ENCODE measurements at places on chromosomes 5 and 9.

- no peak for DNase-seq
Observed at GRCh38 chr9:135641745-135642144, 2.4 kb upstream of the GLT6D1 start.

DNA sequence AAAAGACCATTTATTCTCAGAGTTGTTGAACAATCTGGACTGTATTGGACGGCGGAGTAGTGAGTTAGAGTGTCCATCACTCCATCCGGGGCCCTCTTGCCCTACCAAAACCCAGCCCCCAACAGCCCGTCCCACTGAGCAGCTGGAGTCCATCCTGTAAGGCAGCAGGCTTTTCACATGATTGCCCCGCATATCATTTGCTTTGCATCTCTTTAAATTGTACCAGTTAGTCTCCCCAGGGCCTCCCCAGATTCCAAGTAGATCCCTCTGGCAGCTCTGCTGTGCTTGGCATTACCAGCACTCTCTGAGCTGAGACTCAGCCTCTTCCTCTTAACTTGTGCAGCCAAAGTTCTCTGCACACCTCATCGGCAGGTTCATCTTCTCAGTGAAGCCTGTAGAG, 48.6 kb upstream of the ADCY2 start:
- no peak for DNase-seq

DNA sequence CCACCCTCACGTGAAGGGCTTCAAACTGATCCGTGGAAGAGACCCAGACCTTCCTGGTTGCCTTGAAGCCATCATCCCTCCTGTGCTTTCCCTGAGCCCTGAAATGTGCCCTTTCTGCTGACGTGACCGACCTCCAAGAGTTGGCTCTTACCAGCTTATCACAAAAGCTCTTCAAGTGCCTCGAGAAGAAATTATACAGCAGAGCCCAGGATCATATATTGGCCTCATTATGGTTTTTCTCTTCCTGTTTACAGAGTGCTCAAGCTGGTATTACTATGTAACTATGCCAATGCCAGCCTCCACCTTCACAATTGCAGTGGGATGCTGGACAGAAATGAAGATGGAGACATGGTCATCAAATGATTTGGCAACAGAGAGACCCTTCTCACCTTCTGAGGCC, 66.0 kb downstream of the AOPEP start:
- DNase-seq, result no peak

- DNase-seq, result no peak
Observed at GRCh38 chr5:8865266-8865665, 680.6 kb downstream of the SEMA5A start.

DNA sequence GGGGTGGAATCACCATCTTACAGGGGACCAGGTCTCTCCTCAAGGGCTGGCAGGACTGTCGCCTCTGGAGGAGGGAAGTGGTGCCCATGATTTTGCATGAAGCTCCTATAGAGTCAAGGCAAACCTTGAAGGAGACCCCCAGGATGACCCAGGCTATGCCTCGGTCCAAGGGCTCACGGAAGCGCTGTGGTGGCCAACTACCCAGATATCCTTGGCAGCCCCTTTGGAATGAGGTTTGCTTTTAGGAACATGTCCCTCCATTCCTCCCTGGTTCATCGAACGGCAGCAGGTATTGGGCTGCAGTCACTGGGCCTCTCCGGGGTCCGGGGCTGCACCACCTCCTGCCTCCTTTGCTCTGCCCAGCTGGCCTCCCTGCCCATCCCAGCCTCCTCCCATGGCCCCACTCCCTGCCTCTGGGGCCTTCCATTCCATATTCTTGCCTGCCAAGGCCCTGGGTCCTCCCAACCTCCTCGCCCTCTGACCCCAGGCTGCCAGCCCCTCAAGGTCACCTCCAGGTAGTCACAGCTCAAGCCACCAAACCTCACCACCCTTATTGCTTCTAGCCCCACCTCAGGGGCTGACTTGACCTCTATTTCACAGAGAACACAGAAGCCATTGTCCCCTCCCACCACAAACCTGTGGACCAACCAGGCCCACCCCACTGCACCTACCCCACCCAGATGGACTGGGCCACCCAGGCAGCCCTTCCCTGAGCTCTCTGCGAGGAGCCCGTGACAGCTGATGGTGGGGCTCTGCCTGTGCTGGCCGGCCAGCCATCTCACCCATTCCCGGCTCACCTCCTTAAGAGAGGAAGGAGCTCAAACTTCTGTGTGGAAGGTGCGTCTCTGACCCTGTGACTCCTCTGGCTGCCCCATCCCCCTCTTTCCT, 3.6 kb upstream of the IL3 start:
- DNase-seq, result no peak

- no peak for DNase-seq
Observed at GRCh38 chr5:161857358-161857757, 9.4 kb downstream of the GABRA1 start.

DNA sequence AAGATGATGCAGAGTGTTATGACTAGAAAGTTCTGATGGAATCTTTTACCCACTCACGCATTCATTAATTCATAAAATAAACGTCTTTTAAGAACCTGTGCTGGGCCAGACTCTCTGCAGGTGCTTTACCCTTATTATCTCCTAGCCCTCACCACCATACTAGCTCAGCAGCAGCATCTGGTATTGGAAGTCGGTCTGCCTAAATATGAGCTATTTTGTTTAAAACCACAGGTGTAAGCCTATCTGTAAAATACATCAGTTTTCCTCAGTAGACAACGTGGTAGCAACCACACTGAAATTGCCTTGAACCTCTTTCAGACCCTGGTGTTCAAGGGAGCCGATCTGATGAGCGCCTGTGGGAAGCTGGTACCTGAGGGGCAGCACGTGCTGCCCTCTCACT, 69.4 kb downstream of the PPIC start:
- DNase-seq, result no peak

DNA sequence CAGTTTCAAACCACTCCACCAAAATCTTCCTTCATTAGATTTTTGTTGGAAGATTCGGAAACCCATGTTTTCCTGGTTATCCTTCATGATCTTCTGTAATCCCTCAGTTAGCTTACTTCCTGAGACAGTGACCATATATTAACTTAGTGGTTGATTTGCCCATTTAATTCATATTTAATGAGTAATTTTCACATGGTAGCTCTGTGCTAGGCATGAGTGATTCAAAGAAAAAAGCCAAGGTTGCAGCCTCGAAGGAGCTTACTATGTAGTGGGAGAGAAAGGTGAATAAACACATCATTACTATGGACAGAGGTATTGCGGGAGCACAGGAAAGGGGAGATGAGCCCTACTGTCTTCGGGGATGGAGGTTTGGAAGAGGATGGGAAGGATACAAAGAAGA, 158.5 kb downstream of the TLE1 start:
- DNase-seq, result no peak

- DNase-seq, result no peak
Observed at GRCh38 chr9:33229359-33230114, 10.4 kb upstream of the SPINK4 start.

DNA sequence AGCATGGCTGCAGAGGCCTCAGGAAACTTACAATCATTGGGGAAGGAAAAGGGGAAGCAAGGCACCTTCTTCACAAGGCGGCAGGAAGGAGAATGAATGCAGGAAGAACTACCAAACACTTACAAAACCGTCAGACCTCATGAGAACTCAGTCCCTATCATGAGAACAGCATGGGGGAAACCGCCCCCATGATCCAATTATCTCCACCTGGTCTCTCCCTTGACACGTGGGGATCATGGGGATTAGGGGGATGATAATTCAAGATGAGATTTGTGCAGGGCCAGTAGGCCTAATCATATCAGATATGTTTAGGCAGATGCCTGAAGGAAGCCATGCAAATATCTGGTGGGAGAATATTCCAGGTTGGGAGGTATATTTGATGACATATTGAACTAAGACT, 1176.4 kb upstream of the CDH18 start:
- DNase-seq, result no peak

GRCh38 chr9:121757281-121757585, 105.8 kb downstream of the DAB2IP start:
- no peak for DNase-seq

DNA sequence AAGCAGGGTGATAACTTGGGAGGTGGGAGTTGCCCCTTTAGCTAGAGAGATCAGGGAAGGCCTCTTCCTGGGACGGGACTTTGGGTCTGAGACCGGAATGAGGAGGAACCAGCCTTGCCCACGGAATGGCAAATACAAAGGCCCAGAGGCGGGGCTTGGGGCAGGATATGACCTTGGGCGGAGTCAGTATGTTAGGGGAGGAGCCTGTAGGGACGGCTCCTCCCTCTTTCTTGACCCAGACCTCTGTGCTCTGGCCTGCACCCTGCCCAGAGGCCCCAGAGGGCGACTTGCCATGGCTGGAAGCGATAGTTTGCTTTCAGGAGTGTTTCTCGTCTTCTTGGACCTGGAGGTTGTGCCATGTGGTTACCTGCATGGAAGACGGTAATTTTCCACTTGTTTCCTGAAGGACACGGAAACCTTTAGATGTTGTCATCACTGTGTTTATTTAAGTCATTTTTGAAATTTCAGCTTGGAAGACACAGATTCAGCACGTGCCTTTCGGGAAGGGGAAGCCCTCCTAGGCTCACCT, 85.6 kb downstream of the DAB2IP start:
- no peak for DNase-seq

GRCh38 chr9:83754383-83754977, 46.7 kb upstream of the UBQLN1 start:
- no peak for DNase-seq

GRCh38 chr5:141960449-141961323, 2.7 kb upstream of the PCDH12 start:
- DNase-seq, result peak; percentile 54

- no peak for DNase-seq
Observed at GRCh38 chr5:72065751-72066255, 41.5 kb upstream of the MAP1B start.

DNA sequence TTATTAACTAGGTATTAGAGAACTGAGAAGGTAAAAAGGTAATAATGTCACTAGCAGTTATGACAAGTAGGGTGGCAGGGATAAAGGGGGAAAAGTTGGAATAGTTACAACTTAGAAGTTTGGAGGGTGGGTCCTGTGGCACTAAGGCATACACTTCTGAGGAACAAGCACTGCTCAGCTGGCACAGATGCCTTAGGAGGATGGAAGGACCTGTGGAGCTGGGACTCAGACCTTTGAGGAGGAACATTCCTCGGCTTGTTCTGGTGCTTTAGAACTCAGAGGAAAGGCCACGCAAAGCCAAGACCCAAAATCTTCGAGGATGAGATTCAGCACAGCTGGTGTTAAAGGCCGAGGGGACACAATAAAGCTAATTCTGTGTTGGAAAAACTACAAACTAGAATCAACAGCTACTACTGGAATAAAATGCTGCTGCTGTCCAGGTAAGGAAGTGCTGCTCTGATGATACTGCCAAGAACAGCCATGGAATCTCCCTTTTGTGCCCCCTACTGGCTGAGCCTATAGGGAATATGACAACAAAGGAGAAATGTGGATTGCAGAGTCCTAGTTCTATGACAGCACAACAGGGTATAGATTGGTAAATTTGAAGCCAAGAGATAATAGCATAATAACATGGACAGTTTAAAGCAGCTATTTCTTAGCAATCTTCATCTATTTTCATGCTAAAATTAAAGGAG, 126.7 kb downstream of the SLC25A46 start:
- no peak for DNase-seq

GRCh38 chr9:110672873-110673510, 4.4 kb downstream of the MUSK start:
- no peak for DNase-seq

DNA sequence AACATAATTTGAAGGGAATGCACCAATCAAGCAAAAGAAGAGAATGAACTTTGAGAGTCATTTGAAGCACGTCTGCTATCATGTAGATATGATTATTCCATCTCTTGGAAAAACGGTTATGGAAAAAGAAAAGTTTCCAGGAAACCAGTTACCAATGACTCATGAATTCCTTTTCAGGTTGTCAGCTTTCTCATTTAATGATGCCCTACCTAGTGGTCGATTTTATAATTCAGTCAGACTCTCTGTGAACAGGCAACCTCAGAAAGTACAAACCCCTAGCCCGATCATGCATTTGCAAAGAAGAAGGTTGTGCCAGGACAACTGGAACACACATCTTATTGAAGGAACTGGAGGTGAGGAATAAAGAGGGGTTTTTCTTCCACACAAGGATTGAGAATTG, 355.1 kb upstream of the GRIA1 start:
- DNase-seq, result no peak

DNA sequence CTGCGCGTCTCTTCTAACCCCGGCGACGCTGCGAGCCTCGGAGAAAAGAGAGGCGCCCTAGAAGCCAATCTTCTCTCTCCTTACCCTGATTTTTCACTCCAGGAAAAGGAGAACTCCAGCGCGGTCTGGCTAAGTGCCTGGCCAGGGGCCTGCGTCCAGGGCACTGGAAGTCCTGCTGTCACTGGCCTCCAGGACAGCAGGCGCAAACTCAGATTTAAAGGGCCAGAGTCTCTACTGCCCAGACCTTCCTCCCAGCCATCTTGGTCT, 553 bp upstream of the FOXB2 start:
- DNase-seq, result no peak

GRCh38 chr9:135811801-135812200, 95.5 kb downstream of the CAMSAP1 start:
- no peak for DNase-seq

DNA sequence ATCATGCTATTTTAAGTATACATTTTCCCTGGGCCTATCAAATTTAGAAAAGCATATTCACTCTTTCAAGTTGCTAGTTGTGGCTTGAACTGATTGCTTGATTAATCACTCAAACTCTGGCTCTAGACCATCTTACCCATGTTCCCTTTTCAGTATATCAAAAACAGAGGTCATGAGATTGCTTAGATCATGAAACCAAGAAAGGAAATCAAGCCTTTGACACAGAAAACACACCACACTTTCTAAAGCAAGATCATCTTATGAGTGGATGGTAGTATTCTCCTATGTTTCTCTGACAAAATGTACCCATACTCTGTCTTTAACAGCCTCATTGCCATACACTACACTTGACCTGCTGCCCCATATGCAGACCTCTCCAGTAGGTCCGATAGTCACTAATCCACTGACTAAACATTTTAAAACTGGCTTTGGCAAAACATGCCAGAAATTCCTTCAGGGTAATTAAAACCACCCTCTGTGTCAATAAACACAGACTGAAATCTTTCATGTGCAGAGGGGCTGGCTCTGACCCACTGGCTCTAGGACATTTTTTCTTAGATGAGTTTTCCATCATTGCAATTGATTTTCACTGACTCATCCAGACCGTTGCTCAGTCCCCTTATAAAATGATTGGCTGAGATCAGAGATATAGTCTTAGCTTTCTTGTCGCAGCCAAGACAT, 18.2 kb downstream of the PPP2R2B start:
- no peak for DNase-seq

GRCh38 chr9:130834371-130835336, at the start of gene ABL1:
Gene ABL1, plus strand, starts transcription at chr9:130835254. Its CDS starts 193 bp downstream, at chr9:130835447.
- peak; percentile 56 for DNase-seq

GRCh38 chr5:40616781-40617180, 62.9 kb upstream of the PTGER4 start:
- no peak for DNase-seq

- no peak for DNase-seq
Observed at GRCh38 chr5:180170106-180170809, 38.8 kb downstream of the RASGEF1C start.

GRCh38 chr5:10725636-10726035, 35.4 kb downstream of the DAP start:
- no peak for DNase-seq

GRCh38 chr9:133619791-133620190, 10.6 kb upstream of the FAM163B start:
- DNase-seq, result no peak

GRCh38 chr9:134489621-134490408, 151.8 kb upstream of the COL5A1 start:
- DNase-seq, result no peak

- DNase-seq, result no peak
Observed at GRCh38 chr9:113462781-113463286, 693 bp upstream of the RGS3 start.
